Kidney epithelial cell (primary cell): ENCODE measurements at places on chromosomes 16 and 17. TPM values are rescaled to one million over a fixed set of nuclear protein-coding genes. Genes with fewer than 3 reads are reported as not detected.

GRCh38 chr17:4566785-4567184 is 6.4 kb upstream of the GGT6 start:
- DNase-seq = no peak

GRCh38 chr17:70100983-70101382 is 26.0 kb downstream of the KCNJ16 start:
- no peak for DNase-seq

DNA sequence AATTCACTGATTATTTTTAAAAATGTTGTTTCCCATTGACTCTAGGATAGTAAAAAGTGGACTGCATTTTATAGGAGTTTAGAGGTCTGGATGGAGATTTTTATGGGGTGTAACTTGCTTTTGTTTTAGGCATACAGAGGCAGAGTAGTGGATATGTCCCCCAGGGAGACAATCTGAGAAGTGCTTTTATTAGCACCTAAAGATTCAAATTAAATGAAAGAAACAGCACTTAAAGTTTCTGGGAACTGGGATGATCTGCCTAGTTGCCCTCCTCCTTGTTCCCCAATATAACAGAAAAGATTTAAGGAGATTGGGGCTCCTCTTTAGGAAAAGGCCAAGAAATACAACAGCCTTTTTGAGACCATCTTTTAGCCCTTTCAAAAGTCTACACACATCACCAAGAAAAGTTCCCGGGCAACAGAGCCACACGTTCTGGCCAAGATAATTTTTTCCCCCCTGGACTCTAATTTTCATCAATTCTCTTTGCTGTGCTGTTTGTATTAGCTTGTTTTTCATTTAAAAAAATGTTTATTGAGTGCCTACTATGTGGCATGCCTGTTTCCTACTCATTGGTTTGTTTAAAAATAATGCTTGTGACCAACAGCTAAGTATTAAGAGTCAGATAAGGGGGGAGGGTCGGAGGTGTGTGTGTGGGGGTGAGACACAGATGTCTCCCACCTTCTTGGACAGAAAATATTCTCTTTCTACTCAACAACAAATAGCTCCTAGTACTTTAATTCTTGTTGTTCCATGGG is 2.5 kb upstream of the IGF2BP1 start:
- no peak for DNase-seq

GRCh38 chr16:66045626-66046025 is 320.9 kb upstream of the CDH5 start:
- no peak for DNase-seq

Gene CD68
- 7.4 and 8.7 TPM in 2 replicates for total RNA-seq

Gene FBXL16
- 0.17 and 0.82 TPM in 2 replicates for total RNA-seq

Gene IRF8
- total RNA-seq = 2.2 and 5.4 TPM in 2 replicates
